ENCODE measurements at places on chromosomes 1 and 21.
A peak's percentile ranks its signal among the peaks of the same experiment; 100 is the strongest.

DNA sequence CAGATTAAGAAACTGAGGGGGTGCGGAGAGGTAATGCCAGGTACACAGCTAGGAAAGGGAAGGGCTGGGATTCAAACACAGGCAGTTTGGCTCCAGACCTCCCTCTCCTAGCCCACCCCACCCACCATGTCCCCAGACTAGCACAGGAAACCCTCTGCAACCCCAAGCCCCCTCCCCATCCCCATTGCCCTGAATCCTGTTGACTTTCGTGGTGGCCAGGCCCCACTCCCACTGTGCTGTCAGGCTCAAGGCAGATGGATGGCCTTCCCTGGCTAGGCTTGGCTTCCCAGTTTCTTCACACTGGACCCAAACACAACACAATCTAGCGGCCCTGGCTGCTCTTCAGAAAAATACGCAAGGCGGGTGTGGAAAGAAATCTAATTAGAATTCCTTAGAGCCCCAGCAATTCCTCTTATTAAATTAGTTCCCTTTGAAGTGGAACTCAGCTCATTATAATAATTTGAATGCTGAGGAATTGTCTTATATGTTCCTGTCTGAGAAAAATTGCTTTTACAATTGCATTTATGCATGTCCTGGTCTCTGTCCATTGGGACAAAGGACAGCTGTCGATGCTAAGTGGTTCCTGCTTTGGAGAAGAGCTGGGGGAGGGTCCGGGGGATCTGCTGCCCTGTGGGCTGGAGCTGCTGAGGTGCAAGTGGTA lies 97.4 kb downstream of the SYF2 start:
- no peak for DNase-seq

GRCh38 chr1:183038913-183039312 lies 15.7 kb downstream of the LAMC1 start:
- no peak for DNase-seq

DNA sequence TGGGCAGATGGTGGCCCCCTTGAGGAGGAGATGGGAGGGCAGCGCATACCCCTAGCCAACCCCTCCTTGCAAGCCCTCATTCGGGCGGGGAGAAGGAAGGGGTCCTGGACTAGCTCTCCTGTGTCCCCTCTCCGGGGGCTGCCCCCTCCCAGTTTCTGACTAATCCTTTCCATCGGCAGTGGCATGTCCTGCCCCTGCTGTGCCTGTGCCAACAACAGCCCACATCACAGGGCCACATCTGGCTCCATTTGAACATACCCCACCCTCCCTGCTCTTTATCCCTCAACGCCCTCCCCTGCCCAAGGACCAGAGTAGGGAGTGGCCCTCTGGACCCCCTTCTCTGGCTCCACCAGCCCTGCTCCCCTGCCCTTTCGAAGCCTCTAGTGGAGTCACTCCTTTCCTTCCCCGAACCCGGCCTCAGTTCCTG lies 11.0 kb upstream of the LMNA start:
- no peak for DNase-seq

DNA sequence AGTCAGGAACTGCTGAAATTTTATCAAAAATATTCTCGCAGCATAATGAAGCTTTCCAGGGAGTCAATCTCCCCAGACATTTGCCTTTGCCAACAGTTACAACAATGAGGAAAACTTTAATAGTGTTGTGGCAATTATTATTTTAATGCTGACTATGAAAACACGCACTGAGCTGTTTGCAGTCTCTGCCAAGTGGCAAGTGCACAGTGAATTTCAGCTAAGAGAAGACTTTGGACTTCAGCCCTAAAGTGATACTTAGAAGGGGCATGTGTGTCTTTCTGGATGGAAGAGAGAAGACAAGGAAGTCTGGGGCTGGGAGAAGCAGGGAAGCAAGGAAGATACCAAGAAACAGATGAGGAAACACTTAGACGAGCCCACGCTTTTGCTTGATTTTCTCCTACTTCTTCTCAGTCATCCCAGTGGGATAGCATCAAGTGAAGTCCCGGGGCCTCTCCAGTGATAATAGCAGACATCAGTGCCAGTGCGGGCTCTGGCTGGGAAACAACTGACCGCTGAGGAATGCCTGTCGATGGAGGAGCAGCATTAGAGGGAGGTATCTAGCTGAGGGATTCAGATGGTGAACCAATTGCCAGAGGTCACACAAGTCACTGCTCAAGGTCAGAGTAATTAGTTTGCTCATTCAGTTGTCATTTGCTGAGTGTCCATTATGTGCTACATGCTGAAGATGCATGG lies 196.3 kb downstream of the TTLL7 start:
- no peak for DNase-seq

GRCh38 chr1:51990478-51990965 lies at the start of gene RAB3B:
Gene RAB3B (minus strand): TSS chr1:51990700. CDS start chr1:51977117, 13,583 bp downstream.
- DNase-seq, result peak; percentile 69

- DNase-seq, result no peak
Measured at GRCh38 chr1:205376739-205377138, 20.0 kb upstream of the KLHDC8A start.

DNA sequence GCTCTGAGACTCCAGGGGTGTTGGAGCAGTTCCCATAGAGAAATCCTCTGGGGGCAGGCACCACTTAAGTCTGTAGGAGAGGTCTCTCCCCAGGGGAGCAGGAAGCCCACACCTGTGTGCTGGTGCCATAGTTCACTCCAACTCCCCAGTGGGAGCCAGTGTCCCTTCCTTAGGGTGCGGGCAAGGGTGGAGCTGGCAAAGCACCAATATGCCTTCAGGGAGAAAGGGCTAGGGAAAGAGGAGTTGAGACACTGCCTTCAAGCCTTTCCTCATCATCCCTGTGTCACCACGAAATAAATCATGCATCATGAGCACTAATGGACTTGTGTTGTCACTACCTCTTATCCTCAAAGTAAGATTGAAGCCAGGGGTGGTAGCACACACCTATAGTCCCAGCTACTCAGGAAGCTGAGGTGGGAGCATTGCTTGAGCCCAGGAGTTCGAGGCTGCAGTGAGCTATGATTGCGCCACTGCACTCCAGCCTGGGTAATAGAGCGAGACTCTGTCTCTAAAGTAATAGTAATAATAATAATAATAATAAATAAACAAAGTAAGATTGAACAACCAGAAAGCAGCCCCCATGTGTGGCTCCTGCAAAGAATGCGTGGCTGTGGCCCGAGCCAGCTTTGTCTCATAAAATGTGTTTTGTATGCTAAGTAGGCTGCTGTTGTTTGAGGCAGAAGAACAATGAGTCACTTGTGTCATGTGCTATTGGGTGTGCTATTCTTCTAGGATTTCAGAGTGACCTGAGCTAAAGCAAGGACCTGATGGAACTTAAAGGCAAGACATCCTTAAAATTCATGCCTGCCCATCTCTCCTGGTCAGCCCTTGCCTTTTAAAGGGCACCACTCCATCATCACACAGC lies 6.7 kb upstream of the TIE1 start:
- no peak for DNase-seq

DNA sequence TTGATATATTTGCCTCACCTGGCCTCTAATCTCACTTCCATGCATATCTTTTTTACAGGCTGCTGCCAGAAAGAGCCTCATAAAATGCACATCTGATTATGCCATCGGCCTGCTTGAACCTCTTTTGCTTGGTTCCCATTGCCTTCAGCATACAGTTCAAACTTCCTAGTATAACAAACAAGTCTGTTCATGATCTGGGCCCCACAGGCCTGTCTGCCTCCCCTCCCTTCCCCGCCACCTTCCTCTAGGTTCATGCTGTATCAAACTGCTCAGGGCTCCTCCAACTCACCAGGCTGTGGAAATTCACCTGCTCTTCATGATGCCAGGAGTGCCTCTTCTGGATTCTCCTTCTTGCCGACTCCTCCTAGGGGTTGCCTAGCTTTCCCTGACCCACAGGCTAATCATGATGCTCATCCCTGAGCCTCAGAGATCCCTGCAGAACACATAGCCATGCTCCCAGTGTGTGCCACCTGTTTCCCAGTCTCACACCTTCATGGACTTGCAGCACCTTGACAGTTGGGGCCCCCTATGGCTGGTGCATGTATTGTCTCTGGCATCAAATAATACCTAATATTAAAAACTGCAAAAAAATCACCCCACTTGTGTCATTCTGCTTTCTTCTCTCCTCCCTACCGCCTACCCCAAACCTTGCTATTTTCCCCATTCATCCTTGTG lies 33.7 kb upstream of the CD2 start:
- DNase-seq, result no peak

GRCh38 chr1:46804027-46804889 lies 5.4 kb downstream of the CYP4B1 start:
- DNase-seq, result no peak

GRCh38 chr21:27776925-27777553 lies 810.2 kb upstream of the ADAMTS5 start:
- DNase-seq, result no peak

- DNase-seq, result no peak
Measured at GRCh38 chr1:155062702-155063411, 683 bp upstream of the EFNA4 start.

DNA sequence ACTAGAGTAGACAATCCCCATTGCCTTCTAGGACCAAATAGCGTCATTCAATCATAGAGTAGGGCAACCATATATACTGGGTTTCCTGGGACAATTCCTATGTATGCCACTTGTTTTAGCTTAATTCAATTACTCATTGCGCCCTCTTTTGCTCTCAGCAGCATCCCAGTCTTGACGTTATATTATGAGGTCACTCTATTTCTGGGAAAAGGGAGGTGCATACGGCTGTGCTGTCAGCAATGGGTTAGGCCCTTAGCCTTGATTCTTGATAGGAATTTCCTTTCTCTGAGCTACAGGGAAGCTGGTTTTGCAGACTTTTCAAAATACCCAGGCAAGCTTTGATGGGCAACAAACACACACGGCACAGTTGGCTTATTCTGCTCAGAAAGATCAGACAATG lies 4.4 kb upstream of the KAZN start:
- no peak for DNase-seq

- no peak for DNase-seq
Measured at GRCh38 chr21:32312976-32313375, 14.3 kb downstream of the MRAP start.

DNA sequence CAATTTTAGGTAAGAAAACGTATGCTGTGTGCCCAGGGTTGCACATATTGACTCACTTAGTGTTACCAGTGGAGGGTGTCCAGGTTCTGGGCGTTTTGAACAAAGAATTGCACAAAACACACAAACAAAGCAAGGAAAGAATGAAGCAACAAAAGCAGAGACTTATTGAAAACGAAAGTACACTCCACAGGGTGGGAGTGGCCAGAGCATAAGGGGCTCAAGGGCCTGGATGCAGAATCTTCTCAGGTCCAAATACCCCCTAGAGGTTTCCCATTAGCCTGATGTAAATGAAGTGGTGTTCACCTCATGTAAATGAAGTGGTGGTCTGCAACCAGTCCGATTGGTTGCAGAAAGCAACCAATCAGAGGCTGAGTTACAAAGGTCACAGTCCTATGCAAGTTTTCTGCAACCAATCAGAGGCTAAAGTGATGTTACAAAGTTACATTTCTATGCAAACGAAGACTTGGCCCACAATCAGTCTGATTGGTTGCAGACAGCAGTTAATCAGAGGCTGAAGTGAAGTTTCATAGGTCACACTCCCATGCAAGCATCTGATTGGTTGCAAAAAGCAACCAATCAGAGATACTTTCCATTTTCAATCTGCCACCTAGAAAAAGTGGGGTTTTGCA lies 228.3 kb downstream of the ST6GALNAC3 start:
- no peak for DNase-seq

GRCh38 chr21:17523007-17523451 lies 10.2 kb downstream of the CXADR start:
- no peak for DNase-seq

DNA sequence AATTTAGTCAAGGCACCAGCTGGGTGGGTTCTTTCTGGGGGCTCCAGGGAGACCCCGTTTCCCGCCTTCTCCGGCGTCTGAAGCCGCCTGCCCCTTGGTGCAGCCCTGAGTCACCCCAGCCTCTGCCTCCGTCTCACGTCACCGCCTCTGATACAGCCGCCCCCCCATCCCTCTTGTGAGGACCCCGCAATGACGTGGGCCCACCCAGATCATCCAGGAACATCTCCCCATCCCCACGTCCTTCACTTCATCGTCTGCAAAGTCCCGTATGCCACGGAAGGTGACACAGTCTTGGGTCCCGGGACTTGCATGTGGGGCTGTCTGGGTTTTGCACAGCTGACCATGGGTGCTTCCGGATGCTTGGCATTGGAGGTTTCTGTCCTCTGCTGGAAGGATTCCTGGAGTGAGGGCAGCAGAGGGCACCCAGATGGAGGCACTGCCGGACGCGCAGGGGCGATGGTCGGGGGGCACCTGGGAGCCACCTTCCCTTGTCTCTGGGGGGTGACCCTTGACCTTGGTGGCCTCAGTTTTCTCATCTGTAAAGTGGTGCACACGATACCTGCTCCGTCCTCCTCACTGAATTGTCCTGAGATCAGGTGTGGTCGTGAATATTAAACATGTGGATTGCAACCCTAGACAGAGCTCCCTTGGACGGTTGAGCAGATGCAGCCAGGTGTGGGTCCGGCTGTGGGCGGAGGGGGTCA lies 58.8 kb downstream of the PRKCZ start:
- DNase-seq, result no peak

DNA sequence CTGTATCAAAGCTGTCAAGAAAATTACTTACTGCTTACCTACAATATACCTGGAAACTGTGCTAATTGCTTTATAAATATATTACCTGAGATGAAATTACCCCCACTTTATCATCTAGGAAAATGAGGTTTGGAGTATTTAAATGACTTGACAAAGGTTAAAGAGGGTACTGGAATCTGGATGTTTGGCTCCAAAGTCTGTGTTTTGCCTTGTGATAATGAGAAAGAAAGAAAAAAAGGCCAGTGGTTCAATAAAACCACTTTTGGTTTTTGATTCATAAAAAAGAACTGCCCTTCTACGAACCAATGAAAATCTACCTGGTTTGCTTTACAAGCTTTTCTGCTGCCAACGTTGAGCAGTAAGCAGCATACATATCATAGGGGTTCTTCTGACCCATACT lies 61.3 kb upstream of the MUTYH start:
- no peak for DNase-seq

DNA sequence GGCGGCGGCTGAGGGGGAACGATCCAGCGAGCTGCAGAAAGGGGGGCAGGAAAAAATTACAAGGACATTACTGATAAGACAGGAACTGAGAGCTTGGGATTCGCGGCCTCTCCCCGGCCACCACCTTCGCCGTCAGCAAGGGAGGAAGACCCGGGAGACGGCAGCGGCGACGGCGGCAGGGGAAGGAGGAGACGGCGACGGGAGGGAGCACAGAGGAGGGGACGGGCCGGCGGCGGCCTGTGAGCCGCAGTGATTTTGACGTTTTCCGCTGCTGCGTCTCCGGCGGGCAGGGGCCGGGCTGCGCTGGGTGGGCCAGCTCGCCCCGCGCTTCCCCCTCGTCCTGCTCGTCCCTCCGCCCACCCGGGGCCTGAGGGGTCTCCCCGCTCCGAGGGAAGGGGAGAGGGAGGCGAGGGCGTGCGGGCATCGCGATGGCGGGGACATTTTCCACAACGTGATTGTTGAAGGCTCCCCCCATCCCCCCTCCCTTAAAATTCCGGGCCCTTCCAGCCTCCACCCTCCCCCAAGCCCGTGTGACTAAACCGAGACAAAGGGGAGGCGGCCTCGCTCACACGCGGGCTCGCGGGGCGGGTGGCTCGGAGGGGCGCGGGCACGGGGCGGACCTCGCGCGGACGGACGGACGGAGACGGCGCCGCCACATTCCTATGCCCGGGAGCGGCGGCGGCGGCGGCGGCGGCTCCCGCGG lies 407 bp downstream of the CAMSAP2 start:
- DNase-seq, result peak; percentile 16
